Activated CD4-positive, alpha-beta T cell treated with anti-CD3 and anti-CD28 coated beads, Interleukin-2, amount 50 U/mL, for 48 hours (primary cell): ENCODE measurements at places on chromosomes 16 and 17.

GRCh38 chr17:78535273-78536197 is 41.7 kb downstream of the DNAH17 start:
- no peak for DNase-seq

DNA sequence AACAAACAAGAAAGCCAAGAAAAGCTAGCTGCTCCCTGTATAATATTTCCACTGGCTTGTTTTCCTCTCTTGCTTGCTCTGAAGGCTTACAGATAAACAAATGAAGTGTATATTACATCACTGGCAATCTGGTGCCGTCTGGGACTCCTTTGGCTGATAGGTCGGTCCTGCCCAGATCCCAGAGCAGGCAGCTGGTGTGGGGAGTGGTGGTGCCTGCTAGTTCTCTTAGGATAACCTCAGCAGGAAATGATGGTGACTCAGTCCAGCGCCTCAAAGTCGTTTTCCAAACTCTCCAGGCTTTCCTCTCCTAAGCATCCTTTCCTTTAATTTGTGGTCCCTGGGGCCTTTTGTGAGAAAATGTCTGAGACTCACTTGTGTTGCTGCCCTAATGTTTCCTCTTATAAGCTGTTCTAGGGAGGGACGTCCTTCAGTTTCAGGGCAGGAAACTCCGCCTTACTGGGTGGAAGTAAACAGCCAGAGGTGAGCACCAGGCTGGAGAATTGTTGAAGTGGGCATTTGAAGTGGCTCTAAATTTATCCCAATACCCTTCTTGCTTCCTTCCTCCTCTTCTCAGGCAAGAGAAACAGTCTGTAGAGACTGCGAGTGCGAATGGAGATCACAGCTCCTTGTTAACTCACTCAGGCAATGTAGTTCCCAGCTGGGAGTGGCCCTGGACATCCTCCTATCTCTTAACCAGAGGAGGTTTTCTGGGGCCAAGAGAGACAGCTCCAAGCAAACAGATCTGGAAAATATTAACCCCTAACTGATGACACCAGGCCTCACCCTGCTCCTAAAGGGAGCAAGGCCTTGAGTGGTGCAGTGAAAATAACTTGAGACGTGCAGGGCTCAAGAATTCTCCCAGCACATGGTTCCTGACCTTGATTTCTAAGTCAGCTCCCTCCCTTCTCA is 34.9 kb downstream of the CD300LF start:
- DNase-seq: no peak

DNA sequence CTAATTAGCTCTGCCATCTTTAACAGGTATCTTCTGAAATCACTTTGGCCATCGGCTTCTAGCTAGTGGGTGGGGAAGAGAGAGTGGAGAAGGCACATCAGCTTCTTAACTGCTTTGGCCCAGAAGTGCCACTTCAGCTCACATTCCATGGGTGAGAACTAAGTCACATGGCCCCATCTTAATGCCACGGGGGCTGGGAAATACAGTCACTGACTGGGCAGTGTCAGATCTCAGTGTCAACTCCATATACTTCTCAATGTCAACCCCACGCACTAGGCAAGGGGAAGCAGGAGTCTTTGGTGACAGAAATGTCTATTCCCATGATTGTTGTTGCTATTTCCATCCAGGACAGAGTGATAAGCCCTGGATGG is 29.4 kb downstream of the CCR7 start:
- no peak for DNase-seq

DNA sequence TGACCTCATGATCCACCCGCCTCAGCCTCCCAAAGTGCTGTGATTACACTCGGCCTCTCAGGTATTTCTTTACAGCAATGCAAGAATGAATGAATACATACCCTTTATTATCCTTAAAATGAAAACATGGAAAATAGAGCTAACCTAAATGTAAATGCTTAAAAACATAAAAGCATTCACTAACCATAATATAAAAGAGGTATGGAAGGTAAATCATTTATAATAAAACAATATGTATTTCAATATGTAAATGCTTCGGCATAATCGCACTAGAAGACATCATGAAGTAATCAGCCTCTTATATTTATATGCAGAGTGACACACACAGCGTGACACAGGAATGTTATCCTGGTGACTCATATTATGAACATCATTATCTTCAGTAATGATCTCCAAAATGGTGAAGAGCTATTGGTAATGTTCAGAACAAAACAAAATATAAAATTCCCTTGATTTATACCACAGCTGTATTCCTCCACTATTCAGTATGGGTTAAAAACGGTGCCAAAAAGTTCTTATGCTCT is 53.9 kb downstream of the AIPL1 start:
- DNase-seq: no peak

- DNase-seq: no peak
Measured at GRCh38 chr17:43079641-43080302, 45.4 kb downstream of the BRCA1 start.

DNA sequence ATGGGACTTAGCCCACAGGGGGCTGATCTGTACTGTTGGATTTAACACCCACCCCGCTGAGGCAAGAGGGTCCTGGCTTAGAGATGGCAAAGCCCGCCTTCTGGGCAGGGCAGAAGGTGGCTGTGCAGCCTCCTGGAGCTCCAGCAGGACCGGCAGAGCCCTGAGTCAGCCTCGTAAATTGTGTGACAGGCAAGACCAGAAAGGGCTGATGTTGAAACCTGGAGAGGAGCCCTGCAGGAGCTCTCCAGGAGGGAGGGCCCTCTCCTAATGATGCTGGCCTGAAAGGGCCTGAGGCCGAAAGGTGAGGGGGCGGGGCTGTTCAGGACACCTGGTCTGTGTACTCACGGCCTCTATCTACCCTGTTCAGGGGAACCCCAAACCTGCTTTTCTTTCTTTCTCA is 22.5 kb upstream of the MYO15B start:
- DNase-seq: no peak

- peak; percentile 71 for DNase-seq
Measured at GRCh38 chr16:117379-118365, 20.8 kb downstream of the NPRL3 start.

GRCh38 chr16:8436931-8437330 is 153.4 kb downstream of the TMEM114 start:
- DNase-seq: no peak

- DNase-seq: no peak
Measured at GRCh38 chr16:52929478-52930400, 123.0 kb downstream of the CHD9NB start.

DNA sequence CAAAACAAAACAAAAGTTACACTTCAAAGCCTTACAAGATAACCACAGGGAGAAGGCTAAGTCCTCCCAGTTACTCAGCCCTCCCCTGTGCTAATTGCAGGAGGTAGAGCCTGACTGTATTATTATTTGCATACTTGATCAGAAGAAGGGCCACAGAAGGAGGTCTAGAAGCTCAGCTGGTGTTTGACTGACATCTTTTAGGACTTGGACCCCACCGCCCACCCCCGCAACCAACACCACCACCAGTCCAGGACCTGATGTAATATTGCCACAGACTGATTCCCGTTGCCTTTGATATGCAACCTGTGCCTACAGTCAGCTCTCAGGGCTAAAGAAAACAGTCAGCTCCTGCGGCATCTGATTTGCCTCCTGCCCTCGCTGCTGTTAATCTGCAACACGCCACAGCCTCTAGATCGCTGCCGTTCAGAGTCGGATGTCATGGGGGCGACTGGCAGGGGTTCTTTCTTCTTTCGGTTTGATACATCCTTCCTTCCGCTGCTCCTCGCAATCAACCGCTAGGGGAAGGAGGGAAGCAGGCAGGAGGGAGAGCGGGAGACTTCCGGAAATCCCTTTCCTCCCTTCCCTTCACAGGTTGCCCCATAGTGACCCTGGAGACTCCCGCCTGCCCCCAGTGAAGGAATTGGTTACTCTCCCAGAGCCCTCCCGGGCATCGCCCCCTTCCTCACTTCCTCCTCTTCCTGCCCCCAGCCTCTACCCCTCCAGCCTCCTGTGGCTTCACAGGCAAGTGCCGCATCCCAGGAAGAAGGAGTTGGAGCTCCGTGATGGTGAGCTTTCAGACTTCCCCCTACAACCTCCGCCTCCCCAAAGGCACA is 90.5 kb upstream of the SOX9 start:
- DNase-seq: peak; percentile 14

- peak; percentile 18 for DNase-seq
Measured at GRCh38 chr17:10357768-10358167, 15.0 kb downstream of the MYH13 start.

DNA sequence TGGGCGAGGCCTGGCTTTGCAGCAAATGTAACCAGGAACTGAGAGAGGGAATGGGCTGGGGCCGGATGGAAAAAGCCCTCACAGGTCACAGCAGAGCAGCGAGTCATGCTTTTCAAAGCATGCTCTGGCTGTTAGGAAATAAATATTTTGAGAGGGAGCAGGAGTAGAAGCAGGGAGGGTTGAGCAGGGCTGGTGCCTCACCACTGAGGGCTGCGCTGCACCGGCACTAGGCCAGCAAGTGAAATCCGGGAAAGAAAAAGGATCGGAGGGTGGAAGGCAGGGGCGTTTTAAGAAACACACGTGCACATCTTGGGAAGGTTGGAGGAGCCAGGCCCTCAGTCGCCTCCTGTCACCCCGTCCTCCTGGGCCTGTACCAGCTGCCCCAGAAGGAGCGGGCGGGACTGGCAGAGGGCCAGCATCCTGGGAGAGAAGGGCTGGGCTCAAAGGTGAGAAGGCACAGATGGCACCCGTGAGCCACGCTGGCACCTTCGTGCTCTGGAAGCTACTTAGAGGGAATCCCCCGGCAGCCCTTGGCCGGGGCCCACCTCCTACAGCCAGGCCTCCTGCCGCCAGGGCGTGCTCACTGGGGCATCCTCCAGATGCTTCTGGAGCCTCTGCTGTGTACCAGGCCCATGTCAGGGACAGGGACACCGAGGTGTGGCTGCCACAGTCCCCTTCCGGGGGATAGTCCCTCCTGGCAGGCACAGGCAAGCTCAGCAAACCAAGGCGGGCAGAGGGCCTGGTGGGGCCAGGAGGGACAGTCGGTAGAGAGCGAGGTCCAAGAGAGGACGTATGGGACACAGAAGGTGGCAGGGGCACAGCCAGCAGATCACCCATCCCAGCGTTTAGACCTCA is 71.5 kb upstream of the PLCG2 start:
- DNase-seq: no peak

- DNase-seq: no peak
Measured at GRCh38 chr17:20281860-20282259, 185.5 kb downstream of the LGALS9B start.

- no peak for DNase-seq
Measured at GRCh38 chr16:52812678-52813556, 239.8 kb downstream of the CHD9NB start.

DNA sequence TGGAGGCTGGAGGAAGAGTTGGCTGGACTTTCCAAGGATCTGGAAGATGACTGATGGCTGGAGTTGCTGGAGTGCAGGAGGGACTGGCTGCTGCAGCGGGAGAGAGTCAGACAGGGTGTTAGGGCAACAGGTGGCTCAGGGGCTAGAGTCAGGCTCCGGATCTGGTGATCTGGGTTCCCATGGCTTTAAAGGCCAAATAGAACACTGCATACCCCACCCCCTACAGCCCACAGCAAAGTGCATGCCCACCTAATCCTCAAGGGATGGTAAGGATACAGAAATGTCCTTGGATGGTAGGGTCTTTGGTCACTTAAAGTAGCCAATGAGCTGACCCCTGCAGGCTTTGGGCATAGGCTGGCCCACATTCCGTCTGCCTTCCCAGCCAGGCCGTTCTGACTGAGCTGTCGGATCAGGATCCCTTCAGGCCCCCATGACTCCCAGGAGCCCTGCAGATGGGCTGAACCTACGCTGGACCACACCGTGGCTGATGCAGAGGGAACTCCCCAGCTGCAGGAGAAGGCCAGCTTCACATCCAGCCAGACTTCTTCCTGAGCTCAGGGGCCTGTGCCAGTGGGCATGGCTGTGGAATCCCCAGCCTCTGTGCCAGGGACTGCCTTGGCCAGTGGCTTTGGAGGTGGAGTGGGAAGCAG is 13.9 kb downstream of the TNS4 start:
- no peak for DNase-seq

DNA sequence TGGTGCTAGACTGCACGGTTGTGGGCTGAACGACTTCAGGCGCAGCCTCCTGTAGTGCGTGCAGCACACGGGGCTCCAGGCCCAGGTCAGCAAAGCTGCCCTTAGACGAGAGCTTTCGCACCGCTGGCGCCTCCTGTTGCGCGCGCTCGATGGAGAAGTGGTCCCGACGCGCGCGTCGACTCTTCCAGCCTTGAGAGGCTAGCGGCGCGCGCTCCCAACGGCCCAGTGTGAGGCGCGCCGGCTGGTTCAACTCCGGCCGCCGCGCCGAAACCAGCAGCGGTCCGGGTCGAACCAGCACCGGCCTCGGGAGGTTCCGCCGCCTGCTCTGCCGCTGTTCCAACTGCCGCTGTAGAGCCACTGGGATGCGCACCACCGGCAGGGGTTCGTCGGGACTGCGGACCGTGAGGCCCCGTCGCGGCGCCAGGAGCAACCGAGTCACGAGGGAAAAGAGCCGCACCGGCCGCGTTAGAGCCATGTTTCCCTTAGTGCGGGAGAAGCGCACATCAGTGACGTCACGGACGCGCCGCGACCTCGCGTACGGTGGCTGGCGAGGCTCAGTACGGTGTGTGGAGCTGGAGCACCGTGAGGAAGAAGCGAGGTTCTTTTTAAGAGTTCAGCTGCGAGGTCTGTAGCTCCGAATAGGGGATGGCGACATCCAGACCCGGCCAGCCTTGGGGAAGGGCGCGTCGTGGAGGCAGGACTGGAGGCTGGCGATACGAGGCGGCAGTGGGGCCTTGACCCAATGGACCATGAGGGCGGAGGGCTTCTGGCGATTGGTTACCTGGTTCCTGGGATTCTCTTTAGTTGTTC is at the start of the genes DDX28 and DUS2:
TSS of gene DDX28 (minus strand) at position 505 of the 810 bp plus-strand sequence. CDS start at position 475, 30 bp downstream.
TSS of gene DUS2 (plus strand) at position 557 of the 810 bp plus-strand sequence. CDS start 14,740 bp downstream, outside the sequence.
- DNase-seq: peak; percentile 95

- no peak for DNase-seq
Measured at GRCh38 chr16:14527411-14528044, 102.5 kb downstream of the PARN start.

DNA sequence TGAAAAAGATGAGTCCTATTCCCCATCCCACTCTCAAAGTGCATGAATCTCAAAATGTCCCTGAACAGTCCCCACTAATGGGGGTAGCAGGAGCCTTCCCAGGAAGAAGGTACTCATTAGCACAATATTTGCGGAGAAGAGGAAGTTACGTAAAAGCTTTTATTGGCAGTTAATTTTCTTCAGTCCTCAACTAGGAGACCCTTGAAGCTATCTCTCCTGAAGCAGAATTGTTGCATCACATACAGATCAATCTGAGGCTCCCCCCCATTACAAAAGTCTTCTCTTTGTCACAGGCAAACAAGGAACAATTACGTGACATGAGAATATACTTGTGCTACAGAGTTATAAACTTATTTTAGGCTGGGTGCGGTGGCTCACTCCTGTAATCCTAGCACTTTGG is 14.2 kb downstream of the SLFN12L start:
- DNase-seq: no peak

DNA sequence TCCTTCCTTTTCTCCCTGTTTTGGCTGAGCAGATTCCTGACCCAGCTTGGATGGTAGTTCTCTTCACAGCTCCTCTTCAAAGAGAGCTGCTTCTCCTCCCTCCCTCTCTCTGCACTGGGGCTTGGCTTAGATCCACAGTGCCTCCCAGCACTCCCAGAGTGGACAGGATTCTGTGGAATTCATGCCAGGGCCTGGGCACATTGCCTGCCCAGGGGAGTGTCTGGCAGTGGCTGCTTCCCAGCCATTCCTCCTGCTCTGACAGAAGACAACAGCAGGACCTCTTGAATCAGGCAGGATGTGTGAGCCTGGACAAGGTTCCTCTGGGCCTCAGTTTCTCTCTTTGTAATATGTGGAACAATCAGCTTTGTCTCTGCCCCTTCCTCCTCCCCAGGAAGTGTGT is 4.5 kb upstream of the MMP28 start:
- no peak for DNase-seq
